ENCODE measurements at places on chromosomes 7 and 10.
A peak's percentile ranks its signal among the peaks of the same experiment; 100 is the strongest.

GRCh38 chr10:14751014-14751896 is 23.4 kb downstream of the FAM107B start:
- DNase-seq, result no peak

GRCh38 chr7:15280078-15280733 is 281.6 kb downstream of the AGMO start:
- DNase-seq, result no peak

DNA sequence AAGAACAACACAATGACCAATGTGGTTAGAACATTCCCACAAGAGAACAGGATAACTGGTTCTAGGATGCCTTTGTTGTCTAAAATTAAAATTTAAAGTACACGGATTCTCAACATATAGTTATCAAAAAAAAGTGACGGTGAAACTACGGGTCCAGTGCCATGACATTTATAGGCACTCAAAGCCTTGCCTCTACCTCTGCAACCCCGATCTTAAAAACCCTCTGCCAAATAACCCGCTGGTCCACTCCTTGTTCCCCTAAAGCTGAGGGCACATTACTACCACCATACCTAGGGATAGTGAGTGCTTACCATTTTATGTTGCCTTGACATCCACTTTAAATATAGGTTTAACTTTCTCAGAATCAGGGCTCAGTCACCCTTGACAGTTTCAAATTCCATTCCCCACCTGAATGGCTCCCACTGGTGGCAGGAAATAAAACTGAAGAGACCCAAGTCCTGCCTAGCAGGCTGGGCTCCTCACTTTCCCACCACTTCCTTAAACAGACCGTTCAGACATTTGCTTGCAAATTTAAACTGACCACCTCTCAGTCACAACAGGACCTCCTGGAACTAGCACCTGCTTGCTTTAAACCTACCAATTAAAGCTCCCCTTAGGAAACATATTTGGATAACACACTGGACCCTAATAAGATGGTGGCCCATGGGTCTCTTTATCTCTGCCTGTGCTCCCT is 169.9 kb upstream of the ASAH2 start:
- peak; percentile 48 for DNase-seq

DNA sequence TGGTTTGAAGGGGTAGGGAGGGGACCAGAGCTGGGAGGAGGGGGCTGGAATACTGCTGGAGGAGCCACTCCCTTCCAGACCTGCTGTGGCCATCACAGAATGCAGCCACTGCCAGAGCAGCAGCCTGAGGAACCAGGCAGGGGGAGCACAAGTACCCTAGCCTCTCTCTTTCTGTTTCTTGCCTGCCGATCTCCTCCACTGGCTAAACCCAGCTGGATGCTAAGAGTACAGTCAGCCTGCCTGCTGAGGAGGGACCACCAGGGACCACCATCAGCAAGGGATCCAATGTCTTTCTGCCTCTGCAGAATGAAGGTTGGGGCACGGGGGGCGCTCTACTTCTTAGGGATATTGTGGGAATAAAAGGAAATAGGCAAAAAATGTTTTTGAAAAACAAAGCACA is 4.7 kb downstream of the BLVRA start:
- DNase-seq, result no peak

DNA sequence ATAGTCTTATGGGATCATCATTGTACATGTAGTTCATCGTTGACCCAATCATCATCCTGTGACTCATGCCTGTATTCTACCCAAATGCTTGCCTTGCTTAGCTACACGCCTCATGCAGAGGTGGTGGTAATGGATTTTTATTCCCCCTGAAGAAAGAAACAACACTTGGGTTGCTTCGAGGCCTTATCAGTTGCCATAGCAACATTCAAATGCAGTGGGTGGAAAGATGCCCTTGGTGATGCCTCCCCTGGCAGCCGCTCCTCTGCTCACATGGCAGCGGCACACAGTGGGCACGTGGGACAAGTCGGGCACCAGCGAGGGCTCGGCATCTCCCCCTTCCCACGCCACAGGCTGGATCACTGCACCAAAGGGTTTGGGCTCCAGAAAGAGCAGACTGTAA is 54.0 kb upstream of the NMT2 start:
- no peak for DNase-seq

DNA sequence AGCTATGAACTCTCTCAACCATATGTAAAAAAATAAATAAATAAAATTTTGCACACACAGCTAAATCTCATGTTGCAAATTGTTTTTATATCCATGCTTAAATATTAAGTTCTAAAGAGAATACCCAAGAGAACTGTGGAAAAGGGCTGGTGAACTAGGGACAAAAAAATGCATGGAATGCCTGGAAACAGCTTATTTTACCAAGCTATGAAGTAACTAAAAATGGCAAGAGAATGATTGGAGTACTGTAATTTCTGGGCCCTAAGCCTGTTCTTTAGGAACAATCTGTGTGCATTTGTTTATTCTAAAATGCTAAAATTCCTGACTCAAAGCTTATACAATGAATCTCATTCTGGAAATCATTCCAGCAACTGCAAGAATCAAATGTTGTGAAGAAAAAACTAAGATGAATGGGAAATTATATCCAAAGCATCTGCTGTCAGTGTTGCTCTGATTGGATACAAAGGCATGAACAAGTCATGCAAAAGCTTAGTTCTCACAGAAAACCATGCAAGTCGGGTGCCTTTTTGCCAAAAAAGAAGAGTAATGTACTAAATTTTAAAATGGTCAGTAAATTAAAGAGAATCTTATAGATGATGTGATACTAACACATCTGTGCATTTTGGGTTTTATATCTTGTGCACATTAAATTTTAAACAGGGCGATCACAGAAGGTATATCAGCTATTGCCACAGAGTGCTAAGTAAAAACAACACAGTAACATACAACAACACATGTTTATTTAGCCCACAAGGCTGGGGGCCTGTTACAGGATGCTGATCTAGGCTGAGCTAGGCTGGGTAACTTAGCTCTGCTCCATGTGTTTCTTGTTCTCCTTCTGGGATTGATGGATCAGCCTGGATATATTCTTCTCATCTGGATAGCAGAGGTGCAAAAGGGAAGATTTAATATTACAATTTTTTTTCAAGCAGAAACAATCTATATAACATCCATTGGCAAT is 453.5 kb upstream of the SEMA3A start:
- no peak for DNase-seq

DNA sequence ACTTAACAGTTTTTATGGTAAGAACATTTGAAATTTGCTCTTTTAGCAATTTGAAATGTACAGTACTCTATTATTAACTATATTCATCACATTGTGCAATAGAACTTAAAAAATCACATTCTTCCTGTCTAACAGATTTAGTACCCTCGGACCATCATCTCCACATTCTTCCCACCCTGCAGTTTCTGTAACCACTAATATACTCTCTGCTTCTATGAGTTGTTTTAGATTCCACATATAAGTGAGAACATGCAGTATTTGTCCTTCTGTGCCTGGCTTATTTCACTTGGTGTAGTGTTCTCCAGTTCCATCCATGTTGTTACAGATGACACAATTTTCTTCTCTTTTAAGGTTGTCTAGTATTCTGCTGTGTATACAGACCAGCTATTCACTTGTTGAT is 88.9 kb upstream of the SEC61G start:
- no peak for DNase-seq

- no peak for DNase-seq
These were observed 40.3 kb upstream of the EFCAB10 start for GRCh38 chr7:105621617-105622016.

DNA sequence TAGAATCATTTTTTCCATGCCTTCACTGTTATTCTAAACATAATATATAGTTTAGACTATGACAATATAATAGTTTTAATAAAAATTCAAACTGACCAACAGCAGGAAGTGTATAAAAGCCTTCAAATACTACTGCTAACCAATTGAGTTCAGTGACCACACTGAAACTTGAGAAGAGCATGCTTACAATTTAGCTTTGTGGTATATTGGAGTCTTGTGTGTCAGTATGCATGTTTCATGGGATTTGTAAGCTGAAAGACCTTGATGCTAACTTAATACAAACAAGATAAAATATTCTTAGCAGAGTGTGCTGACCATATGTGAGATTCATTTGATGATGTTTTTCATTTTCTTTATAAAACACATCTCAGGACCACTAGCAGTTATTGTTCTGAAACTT is 395.5 kb downstream of the SUGCT start:
- no peak for DNase-seq

- no peak for DNase-seq
These were observed 150.8 kb downstream of the PFKFB3 start for GRCh38 chr10:6353526-6353925.

DNA sequence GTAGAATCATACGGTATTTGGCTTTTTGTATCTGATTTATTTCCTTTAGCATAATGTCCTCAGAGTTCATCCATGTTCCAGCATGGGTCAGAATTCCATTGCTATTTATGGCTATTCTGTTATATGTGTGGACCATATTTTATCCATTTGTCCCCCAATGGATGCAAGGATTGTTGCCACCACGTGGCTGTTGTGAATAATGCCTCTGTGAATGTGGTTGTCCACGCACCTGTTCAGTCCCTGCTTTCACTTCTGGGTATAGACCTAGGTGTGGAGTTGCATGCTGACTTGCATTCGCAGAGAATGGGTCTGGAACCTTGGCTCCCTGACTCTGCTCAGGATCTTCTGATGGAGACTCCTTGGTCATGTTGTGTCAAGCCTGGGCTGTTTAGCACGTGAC is 199.9 kb downstream of the CAMK1D start:
- DNase-seq, result peak; percentile 40

- DNase-seq, result peak; percentile 74
These were observed 22.8 kb upstream of the TTYH3 start for GRCh38 chr7:2608921-2609411.
